ENCODE measurements at places on chromosomes 12 and 14.

GRCh38 chr14:68145036-68145435, 325.5 kb downstream of the RAD51B start:
- no peak for DNase-seq

DNA sequence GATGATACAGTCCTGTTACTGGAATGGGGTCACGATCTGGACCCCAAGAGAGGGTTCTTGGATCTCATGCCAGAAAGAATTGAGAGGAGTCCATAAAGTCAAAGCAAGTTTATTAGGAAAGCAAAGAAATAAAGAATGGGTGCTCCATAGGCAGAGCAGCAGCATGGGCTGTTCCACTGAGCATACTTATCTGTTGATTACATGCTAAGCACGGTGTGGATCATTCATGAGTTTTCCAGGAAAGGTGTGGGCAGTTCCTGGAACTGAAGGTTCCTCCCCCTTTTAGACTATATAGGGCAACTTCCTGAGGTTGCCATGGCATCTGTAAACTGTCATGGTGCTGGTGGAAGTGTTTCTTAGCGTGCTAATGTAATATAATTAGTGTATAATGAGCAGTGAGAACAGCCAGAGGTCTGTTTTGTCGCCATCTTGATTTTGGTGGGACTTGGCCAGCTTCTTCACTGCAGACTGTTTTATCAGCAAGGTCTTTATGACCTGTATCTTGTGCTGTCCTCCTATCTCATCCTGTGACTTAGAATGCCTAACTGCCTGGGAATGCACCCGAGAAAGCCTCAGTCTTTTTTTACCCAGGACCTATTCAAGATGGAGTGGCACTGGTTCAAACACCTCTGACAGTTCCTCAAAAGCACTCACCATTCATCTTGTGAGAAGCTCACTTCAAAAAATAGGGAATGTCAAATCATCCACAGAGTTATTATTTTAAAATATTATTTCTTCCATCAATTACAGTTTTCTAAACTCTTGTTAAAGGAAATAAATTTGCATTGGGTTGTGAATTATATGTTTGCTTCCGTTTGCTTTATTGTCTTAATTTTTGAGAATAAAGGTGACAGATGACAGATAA, 1358.8 kb upstream of the TMEM132C start:
- no peak for DNase-seq

DNA sequence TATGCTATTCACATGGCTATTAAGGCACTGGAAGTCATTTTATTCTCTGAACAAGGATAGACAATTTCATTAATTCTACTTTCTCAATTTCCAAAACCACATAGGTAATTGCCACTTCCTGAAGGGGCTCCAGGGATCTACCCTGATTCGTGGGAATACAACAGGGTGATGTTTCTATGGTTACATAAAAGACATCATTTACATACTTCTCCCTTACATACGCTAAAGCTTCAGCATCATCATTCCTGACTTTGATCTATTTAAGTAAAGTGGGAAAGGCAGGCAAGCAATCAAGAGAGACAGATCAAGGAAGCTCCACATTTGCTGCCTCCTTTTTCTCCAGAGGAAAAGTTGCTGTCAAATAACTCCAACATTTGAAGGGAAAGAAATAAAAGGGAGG, 118.8 kb upstream of the SINHCAF start:
- no peak for DNase-seq

DNA sequence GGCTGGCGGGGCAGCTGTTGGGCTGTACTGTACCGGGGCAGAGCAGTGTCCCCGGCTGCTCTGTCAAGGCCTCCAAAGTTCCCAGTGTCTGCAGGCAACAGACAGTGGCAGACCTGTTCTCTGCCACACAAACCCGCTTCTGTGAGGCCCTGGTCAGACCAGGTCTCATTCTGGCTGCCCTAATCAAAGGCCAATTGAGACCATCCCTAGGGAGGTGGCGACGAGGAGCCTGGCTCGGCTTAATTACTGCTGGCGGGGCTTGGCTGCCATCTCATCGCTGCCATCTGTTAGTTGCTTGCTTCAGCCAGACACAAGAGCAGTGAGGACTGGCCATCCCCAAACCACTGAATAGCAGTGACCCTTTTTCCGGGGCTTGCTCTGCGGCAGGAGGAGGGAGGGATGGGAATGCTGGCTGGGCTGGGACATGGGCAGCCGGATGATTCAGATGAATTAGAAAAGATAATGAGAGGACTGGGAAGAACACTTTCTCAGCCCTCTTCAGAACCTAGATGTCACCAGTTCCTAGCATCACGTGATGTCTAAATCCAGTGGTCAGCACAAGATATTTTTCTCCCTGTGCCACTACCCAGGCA, 24.5 kb downstream of the ERG28 start:
- no peak for DNase-seq

GRCh38 chr14:81219759-81220579, 790 bp downstream of the GTF2A1 start:
- DNase-seq: peak; percentile 23

- DNase-seq: peak; percentile 49
These were observed 59.3 kb downstream of the C14orf132 start for GRCh38 chr14:96098309-96098998.

- DNase-seq: peak; percentile 39
These were observed 115.5 kb downstream of the SLC38A1 start for GRCh38 chr12:46153268-46153872.

- peak; percentile 69 for DNase-seq
These were observed 1.3 kb downstream of the FGD6 start for GRCh38 chr12:95215949-95216348.

DNA sequence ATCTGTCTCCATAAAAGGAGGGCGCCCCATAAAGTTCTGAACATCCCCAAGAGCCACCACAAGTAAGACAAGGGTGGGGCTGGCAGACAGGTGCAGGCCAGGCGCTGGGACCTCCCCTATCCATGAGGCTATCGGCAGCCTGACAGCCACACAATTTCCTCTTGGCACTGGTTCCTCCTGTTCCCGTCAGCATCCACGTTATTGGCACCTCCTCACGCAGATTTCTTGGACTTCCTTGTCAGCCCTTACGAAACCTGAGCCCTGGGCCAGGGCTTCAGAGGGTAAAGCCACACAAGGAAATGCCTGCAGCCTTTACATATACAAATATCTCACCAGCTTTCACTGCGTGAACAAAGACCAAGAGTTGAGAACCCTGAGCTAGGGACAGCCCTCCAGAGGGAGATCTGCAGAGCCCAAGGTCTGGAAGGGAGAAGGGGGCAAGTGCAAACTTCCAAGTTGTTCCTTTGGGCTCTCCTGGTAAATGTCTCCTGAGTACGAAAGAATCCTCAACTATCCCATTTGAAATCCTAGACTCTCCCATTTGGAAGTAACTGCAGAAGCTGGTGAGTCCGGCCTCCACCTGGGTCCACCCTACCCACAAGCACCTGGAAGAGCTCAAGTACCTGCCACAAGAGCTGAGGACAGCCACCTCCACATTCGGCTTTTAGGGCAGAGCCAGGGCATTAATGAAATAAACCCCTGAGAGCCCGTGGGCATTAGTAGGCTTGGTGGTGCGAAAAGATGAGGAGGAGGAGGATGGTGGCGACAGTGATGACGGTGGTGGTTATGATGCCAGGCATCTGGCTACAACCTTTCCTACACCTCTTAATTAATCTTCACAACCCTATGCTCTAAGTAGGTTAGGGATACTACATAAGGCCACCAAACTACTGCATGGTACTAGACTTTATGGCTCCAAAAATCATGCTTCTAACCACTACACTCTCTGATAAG, 5.5 kb upstream of the TC2N start:
- peak; percentile 43 for DNase-seq

DNA sequence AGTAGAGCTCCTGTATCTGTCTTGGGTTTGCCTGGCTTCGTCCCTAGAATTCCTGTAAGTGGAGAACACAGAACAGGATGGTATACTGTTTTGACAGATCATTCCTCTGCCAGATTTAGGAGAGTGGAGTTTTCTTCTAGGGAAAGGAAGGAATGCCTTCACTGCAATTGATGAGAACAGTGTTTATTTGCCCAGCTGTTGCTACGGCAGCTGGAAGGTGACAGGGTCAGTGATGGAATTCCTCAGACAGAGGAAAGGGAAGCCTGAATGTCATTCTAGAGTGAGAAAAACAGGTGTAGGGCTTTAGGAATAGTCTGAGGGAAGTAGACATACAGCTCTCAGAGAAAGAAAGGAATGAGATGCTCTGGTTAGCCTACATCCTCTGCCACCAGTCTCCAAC, 11.7 kb downstream of the CSRNP2 start:
- DNase-seq: no peak

- DNase-seq: peak; percentile 68
These were observed 87.7 kb upstream of the FOXN3 start for GRCh38 chr14:89504602-89505313.

GRCh38 chr14:98130691-98131090, 1141.3 kb downstream of the BCL11B start:
- peak; percentile 27 for DNase-seq

GRCh38 chr12:54429014-54429471, 10.0 kb upstream of the ITGA5 start:
- no peak for DNase-seq

DNA sequence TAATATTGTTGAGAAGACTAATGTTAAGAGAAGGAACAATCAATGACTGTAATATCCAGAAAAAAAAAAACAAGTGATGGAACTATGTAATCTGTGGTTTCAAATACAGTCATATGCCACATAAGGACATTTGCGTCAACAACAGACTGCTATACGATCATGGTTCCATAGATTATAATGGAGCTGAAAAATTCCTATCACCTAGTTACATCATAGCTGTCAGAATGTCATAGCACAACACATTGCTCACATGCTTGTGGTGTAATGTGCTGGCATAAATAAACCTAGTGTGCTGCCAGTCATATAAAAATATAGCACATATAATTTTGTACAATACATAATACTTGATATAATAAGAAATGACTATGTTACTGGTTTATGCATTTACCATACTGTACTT, 653.5 kb downstream of the TRHDE start:
- no peak for DNase-seq

DNA sequence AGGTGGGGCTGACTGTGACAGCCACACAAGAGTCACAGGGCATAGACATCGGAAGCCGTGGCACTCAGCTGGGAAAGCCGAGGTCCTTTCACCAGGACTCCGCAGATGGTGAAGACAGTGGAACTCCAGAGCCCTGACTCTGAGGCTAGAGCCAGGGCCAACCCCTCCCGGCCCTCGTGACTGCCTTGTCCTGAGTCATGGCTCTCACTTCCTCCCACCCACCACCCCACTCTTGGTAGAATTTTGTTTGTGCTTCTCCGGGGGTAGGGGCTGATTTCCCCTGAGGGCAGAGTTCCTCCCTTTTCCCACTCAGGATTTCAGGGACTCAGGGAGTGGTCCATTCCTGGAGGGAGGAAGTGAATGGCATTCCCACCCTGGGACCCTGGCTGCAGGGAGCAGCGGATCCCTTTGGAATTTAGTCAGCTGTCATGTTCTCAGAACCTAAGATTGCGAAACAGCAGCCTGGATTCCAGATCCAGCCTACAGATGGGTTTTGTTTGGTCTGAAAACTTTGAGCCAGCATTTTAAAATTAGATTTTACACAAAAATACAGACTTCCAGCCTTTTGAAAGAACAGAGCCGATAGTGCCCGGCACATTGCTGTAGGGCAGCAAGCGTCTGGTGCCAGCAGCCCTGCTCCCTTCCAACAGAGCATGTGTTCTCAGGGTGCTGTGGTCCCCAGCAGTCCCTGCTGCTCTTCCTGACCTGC, 50.7 kb downstream of the TPCN1 start:
- DNase-seq: peak; percentile 68

GRCh38 chr14:76212242-76212641, 60.5 kb downstream of the GPATCH2L start:
- no peak for DNase-seq

GRCh38 chr12:117874842-117875434, 93.9 kb downstream of the KSR2 start:
- peak; percentile 47 for DNase-seq

DNA sequence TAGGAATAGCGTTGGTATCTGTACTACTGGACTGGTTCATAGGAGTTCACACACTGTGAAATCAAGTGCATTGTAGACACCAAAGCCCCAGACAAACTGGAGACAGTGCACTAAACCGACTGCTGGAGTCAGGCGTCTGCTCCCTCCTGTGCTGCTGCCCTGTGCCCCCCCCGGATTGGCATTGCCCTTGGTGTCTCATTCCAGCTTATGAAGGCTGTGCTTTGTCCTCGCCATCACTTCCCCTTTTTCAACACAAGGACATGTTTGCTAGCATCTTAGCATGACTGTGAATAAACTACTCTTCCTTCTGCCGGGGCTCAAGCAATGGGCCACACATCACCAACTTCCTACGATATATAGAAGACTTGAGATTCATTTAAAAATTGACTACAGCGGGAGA, 84.0 kb downstream of the TMCC3 start:
- no peak for DNase-seq

- DNase-seq: peak; percentile 54
These were observed 424 bp downstream of the TEDC1 start for GRCh38 chr14:105491366-105491973.

- DNase-seq: no peak
These were observed 11.1 kb downstream of the PLEKHA5 start for GRCh38 chr12:19140381-19141236.

- DNase-seq: peak; percentile 29
These were observed 920.9 kb downstream of the RPS29 start for GRCh38 chr14:48665077-48665784.

DNA sequence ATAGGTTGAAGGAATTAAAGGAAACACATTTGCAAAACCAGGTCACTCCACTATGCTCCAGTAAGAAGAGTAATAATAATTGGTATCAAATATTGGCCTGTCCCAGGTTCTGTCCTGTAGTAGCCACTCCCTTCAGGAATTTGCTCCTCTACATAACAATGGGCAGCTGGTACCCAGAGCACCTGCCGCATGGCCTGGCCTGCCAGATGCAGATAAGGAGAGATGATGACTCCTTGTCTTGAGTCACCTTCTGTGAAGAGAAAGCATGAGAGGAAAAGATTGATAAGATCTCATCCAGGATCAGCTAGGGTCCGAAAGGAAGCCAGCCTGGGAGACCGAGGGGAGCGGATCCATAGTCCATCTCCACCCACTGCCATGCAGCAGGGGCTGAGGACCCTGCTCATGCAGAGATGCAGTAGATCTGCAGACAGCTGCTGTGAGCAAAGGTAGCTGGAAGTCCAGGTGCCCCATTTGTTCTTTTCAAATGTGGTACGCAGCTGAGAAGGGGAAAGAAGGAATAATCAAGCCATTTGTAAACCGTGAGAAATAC, 24.3 kb downstream of the VCPKMT start:
- no peak for DNase-seq

- no peak for DNase-seq
These were observed 43.5 kb downstream of the B4GALNT3 start for GRCh38 chr12:503111-503761.

DNA sequence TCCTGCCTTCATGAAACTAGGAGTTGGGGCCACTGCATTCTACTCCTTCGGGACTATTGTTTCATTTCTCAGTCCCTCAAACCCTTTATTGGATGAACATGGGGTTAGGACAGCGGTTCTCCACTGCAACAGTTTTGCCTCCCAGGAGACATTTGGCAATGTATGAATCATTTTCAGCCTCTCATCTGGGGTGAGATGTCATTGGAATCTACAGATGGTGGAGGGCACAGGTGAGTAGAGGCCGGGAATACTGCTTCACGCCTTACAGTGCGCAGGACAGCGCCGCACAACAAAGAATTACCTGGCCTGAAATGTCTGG, 649 bp upstream of the GNPNAT1 start:
- DNase-seq: no peak

Measured in fibroblast of skin of right quadriceps (primary cell).